ENCODE measurements at places on chromosomes 5 and 9. TPM values are rescaled to one million over a fixed set of nuclear protein-coding genes. Genes with fewer than 3 reads are reported as not detected.

GRCh38 chr9:89597711-89598362, 7.0 kb upstream of the GADD45G start:
- no peak for DNase-seq

- DNase-seq, result no peak
These were observed 1.9 kb downstream of the MTAP start for GRCh38 chr9:21804331-21804730.

NUTM2F gene
- total RNA-seq, result not detected

PLEKHG4B gene
- not detected for total RNA-seq

GRCh38 chr5:22844155-22844554, 9.0 kb downstream of the CDH12 start:
- DNase-seq, result no peak

TMEFF1 gene
- 8.1 TPM for total RNA-seq

QRFP gene
- not detected for total RNA-seq

DNA sequence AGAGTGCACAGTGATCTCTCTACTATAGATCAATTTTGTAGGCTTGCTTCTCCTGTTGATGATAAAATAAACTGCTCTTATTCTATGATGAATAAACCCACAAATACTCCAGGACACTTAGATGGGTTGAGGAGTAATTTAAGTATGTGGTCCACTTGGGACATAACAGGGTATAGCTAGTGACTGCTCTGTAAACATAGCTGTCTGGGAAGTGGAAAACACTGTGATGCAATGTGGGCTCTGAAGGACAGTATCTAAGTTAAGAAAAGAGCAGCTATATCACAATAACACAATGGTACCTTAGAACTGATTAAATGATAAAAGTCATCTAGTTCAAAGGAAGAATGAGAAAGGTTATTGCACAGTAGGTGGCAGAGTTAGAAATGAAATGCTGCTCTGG, 294.3 kb upstream of the HAPLN1 start:
- DNase-seq, result no peak

GRCh38 chr5:10288592-10289219, 19.0 kb downstream of the CMBL start:
- no peak for DNase-seq

DNA sequence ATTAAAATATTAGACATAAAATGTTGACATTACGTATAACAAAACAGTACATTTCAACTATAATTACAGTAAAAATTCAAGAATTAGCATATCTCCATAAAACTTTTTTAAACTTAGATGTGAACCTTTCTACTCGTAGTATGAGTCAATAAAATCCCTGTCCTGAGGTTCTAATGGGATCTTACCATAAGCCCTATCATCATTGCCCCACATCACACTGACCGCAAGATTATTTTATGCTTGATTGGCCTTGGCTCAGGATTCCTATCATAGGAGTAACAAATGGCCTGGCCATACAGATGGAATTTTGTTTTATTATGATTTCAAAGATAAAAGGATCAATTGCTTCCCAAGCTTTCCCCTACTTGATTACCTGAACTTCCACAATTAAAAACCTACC, 238.3 kb downstream of the MEF2C start:
- no peak for DNase-seq

UGT3A2 gene
- not detected for total RNA-seq

- no peak for DNase-seq
These were observed 410.7 kb downstream of the DTWD2 start for GRCh38 chr5:118577621-118578020.

PDE6A gene
- not detected for total RNA-seq

GRCh38 chr5:65722575-65723403, 784 bp downstream of the NLN start:
- DNase-seq, result no peak

DNA sequence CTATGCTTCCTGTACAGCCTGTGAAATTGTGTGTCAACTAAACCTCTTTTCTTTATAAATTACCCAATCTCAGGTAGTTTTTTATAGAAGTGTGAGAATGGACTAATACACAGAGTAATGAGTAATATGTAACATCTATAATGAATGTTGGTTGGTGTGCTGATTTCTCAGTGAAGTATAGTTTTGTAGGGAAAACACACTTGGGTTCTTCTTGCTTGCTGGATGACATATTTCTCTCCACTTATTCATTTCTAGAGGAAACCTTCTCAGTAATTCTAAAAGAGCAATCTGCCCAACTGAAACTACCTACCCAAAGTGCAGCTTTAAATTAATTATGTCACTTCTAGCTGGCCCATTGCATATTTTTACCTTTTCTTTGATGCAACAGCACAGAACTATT, 81.1 kb upstream of the RORB start:
- no peak for DNase-seq

DNA sequence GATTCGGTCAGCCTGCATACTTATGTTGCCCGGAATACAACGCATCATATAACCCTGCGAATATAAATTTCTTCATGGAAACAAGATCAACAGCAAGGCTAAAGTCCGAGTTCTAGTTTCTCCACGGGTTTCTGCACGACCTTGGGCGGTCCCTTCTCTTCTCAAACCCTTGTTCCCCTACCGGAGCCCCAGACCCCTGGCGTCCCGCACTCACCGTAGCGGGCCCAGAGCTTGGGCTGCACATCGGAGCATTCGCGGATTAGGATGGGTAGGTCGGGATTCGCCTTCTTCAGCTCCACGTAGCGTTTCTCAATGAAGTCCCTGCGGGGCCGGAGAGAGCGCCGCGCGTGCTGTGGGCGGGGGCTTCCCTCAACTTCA, 399 bp downstream of the NDUFA2 start:
- no peak for DNase-seq

DNA sequence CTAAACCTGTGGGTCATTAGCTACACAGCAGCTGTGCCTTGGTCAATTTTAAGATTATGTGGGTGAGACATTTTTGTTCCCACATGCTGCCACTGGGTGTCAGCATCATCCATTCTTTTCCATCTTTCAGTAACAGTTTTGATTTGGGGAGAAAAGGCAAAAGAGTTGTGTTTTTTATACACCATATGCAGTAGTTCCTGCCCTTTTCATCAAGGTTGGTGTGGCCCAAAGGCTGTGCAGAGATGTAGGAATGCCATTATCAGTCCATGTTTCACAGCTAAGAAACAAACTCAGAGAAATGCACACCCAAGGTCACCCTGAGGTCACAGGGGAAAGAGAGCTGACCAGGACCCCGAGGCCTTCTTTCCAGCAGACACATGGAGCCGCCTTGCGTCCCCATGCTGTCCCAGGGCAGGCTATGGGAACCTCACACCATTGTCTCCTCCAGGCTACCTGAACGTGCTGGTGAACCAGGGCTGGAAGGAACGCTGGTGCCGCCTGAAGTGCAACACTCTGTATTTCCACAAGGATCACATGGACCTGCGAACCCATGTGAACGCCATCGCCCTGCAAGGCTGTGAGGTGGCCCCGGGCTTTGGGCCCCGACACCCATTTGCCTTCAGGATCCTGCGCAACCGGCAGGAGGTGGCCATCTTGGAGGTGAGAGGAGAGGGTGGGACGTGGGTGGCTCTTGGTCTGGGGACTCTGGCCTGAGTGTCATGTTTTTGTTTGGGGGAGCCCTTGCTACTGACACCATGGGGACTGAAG, 27.8 kb upstream of the GRPEL2 start:
- DNase-seq, result no peak
